Suprapubic skin (tissue), 4 donors: ENCODE measurements at places on chromosomes 2 and 18. TPM values are rescaled to one million over a fixed set of nuclear protein-coding genes. Genes with fewer than 3 reads are reported as not detected.

Gene HOXD3
- total RNA-seq, result 3.5 TPM

Gene FLACC1
- not detected for total RNA-seq

GRCh38 chr2:43117521-43118143 lies 108.8 kb downstream of the ZFP36L2 start:
- H3K36me3 ChIP-seq, result no peaks in the 10 kb centered on the region
- no peak overlapping the region for H3K27ac ChIP-seq
- H3K27me3 ChIP-seq, result no peaks in the 10 kb centered on the region
- no peak overlapping the region for H3K4me3 ChIP-seq
- no peak for DNase-seq
- peaks cover 15% of the 10 kb centered on the region for H3K4me1 ChIP-seq

DNA sequence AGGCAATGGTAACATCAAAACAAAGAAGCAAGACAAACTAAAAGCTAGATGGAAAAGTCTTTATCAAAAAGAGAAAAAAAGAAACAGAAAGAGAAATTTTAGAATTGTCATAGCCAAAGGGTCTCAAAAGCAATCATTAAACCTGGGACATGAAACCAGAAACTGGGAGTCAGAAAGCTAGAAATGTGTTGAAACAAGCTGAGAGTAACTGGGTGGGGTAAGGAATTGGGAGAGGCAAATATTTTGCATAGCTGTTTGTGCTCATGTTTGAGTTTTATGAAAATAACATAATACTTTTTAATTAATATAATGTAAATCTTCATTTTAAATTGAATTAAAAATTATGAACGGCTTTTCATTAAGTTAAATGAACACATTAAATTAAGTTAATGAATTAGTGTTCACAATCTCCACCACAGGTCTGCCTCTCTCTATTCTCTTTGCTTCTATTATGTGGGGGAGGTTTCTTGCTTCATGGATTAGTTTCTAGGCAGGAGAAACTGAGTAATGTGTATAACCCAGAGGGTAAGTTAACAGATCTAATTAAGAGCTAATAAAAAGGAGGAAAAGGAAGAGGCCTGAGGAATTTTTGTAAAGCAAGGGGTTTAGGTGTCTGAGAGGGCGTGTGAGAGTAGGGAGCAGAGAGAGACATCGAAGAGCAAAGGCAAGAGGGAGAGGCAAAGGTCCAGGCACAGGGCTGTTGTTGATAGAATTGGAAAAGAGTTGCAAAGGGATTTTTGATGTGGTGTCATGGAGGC lies 20.0 kb upstream of the SERPINB2 start:
- H3K27ac ChIP-seq, result peak overlapping the region; percentile 23
- no peaks in the 10 kb centered on the region for H3K36me3 ChIP-seq
- DNase-seq, result no peak
- H3K4me3 ChIP-seq, result no peak overlapping the region
- H3K4me1 ChIP-seq, result peaks cover 13% of the 10 kb centered on the region

DNA sequence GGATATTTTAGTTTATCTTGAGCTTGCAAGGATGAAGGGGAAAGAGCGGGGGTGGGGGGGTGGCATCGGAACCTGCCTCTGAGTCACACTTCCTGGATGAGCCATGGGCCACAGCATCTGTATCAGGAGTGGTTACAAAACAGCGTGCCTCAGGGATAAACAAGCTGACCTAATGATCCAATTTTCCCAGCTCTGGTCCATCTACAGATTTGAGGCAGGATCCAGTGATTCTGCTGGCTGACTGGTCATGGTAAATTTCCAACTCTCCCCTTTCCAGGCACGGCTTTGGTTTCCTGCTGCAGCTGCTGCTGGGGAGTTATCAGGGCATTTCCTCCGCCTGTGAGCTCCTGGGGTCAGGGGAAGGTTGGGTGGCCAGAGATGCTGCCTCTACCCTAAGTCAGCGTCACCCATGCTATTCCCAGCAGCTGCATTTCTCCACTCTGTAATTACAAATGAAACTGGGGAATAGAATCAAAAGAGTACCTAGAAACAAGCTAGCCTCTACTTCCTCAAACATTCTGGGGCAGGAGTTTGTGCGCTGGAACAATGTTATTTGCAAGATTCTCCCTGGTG lies 4.7 kb upstream of the HPCAL1 start:
- no peaks in the 10 kb centered on the region for H3K36me3 ChIP-seq
- no peak overlapping the region for H3K27ac ChIP-seq
- H3K4me3 ChIP-seq, result no peak overlapping the region
- no peak for DNase-seq
- peaks cover 8% of the 10 kb centered on the region for H3K4me1 ChIP-seq
- no peaks in the 10 kb centered on the region for H3K27me3 ChIP-seq

DNA sequence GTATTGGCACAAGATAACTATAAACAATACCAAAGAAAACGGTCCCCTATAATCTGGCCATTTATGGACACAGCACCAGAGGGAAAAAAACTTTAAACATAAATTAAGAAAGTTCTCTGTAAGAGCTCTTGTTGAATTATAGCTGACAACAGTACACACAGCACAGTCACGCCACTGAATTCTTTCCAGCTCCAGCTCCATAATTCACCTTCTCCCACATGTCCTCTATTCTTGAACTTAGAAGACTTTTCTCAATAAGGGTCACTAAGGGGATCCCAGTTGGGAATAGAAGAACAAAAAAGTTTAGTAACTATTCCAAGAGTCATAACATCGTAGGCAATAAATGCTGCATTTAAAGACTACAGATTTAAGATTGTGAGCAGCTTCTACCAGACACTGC lies 124.6 kb upstream of the CYP1B1 start:
- no peak for DNase-seq
- H3K36me3 ChIP-seq, result no peaks in the 10 kb centered on the region
- no peak overlapping the region for H3K27ac ChIP-seq
- no peaks in the 10 kb centered on the region for H3K4me1 ChIP-seq
- H3K4me3 ChIP-seq, result no peak overlapping the region

- DNase-seq, result no peak
- H3K36me3 ChIP-seq, result no peaks in the 10 kb centered on the region
- H3K27ac ChIP-seq, result no peak overlapping the region
- H3K4me1 ChIP-seq, result peaks cover 9% of the 10 kb centered on the region
These were observed 110.7 kb upstream of the STPG4 start for GRCh38 chr2:47265751-47266231.

GRCh38 chr18:58402951-58403702 lies 225.8 kb downstream of the ALPK2 start:
- H3K4me1 ChIP-seq, result peaks cover 3% of the 10 kb centered on the region
- no peaks in the 10 kb centered on the region for H3K27me3 ChIP-seq

GRCh38 chr2:27152102-27152795 lies 3.4 kb downstream of the TCF23 start:
- no peak overlapping the region for H3K4me3 ChIP-seq
- peaks cover 3% of the 10 kb centered on the region for H3K27me3 ChIP-seq
- no peaks in the 10 kb centered on the region for H3K4me1 ChIP-seq
- H3K27ac ChIP-seq, result no peak overlapping the region

DNA sequence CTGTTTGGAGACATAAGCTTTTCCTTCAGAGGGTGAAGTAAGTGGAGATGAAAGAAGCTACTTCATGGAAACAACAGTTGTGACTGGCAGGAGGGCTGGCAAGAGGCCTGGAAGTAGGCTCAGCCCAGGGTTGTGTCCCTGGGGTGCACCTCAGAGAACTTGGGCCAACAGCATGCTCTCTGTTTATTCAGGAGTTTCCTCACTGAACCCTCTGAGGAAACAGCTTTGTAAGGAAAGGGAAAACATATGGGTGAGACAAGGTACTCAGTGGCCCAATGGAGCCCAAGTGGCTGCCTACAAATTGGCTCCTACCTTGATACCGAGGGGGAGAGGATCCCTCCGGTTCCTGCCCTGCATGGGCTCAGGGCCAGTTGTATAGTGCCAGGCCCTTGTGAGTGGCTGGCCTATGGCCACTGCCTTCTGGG lies 115.5 kb upstream of the ITGA6 start:
- no peak for DNase-seq
- no peak overlapping the region for H3K4me3 ChIP-seq
- no peak overlapping the region for H3K27ac ChIP-seq
- peaks cover 3% of the 10 kb centered on the region for H3K4me1 ChIP-seq
- no peaks in the 10 kb centered on the region for H3K36me3 ChIP-seq
